Activated naive CD4-positive, alpha-beta T cell treated with anti-CD3 and anti-CD28 coated beads, Interleukin-2, amount 50 U/mL, for 72 hours (primary cell): ENCODE measurements at places on chromosomes 5 and 9.

GRCh38 chr9:138076650-138077009 lies 199.0 kb downstream of the CACNA1B start:
- no peak for DNase-seq

DNA sequence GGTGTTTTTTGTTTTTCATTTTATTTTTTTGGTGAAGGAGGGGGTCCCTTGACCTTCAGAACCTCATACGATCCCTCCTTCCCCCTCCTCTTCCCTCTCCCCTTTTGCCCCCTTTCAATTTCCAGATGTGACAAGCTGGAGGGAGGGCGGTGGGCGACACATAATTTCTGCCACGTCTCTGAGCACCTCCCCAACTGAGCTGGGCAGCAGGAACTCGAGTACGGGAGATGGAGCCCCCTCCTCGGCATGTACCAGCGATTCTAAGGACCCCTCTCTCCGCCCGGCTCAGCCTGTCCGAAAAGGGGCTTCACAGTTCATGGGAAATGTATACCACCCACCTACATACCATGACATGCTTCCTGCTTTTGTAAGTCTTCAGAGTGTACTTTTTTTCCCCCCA lies 52.4 kb downstream of the PRRC2B start:
- DNase-seq, result no peak

DNA sequence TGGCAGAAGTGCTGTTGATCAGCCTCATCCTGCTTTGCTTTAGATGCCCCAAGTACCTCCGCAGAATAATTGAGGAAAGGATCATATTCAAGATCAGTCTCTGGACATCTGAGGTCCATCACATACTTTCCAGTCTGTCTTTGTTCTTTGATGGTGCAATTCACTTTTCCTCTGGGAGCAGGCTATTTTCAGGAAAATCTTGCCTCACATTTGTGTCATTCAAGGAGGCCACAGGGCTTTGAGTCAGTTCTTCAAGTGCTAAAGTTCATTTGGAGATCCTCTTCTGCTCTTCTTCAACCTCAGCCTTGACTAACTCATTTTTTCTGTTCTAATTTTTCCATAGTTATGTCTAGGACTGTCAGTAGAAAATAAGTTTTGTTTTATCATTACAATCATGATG lies 18.6 kb downstream of the EQTN start:
- no peak for DNase-seq

GRCh38 chr5:66882606-66883227 lies 286.5 kb downstream of the MAST4 start:
- no peak for DNase-seq

DNA sequence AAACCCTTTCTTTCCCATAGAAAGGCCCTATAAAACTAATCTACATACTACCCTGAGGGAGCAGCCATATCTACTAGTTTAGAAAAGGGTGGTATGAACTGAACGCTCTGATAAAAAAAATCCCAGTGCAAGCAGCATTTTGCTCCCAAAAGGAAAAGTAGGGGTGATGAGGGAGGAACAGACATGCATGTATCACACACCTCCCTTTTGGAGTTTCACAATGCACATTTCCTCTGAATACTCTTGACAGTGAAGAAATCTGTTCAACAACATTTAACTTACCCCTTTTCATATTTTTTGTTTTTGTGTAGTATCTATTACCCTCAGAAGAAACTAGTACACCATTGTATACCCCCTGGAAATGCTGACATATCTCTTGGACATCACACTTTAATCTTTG lies 411.4 kb downstream of the MAT2B start:
- no peak for DNase-seq
